Activated CD8-positive, alpha-beta memory T cell treated with anti-CD3 and anti-CD28 coated beads for 4 hours (primary cell): ENCODE measurements at places on chromosomes 2 and 18.

DNA sequence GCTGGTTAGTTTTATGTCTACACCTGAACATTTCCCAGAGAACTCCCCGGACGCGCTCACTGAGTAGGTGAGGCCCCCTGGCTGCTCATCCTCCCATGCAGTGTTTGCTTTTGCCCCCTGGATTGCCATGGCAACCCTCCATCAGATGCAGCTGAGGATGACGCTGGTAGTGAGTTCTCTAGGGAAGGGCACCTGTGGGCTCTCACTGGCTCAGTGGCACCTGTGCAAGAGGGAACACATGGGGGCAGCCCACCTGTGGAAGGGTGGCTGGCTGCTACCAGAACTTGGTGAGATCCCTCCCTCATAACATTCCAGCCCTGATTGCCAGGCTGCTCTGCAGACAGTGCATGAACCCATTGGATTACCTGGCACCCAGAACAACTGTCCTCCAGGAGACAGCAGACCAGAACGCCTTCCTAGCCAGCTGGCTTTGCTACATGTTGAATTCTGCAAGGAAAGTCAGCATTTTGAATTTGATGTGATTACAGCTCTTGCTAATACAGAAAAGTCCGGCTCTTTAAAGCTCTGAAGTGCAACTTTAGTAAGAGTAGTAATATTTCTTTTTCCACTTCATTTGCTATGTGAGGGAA lies 21.7 kb downstream of the COA5 start:
- DNase-seq = no peak

DNA sequence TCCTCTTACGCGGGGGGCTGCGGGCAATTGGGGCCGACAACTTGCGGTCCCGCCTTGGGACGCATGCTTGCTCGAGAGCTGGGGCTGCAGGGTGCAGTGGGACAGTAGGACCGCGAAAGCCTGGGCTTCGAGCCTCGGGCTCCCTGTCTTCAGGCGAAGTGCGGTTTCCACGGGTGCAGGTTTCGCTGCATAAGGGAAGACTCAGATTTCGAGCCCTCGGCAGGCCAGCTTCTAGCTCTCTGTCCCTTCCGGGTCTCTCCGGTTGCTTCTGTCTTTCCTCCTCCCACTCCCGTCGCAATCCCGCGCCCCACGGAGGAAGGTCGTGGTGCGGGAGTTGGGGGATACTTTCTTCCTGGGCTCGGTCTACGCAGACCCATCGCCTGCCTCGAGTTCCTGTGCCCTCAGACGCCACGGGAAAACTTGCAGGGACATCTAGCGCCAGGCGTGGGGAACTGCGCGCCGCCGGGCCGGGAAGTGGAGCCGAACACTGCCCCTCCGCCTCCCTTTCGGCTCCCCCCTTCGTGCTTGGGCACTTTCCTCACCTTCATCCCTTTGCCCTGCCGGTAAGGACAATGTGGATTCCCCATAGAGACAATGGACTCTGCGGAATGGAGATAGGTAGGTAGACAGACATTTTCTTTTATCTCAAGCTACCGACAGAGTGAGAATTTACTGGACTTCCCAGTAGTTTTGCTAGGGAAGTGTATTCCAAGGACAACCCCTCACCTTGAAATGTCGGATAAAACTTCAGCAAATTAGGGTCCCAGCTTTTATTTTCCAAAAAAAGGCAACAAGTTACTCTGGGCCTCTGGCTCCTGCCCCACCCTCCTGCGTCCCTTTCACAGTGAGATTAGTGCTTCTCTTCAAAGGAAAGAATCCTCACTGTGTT lies 4.2 kb upstream of the HOXD13 start:
- no peak for DNase-seq

DNA sequence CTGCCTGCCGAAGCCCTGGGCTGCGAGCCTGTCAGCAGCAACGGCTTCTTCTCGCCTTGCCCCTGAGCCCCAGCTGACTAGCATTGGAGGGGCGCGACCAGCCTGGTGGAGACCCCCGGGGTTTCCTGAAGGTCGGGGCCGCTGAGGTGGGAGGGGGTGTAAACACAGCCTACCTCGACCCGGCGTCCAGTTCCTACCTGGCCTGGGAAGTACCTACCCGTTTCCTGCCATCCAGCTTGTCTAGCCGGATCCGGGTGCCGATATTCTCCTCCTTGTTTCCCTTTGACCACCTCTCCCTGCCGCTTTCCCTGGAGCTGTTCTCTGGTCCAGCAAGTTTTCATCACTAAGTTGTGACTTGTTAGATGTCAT lies 511 bp downstream of the MOB4 start:
- no peak for DNase-seq

DNA sequence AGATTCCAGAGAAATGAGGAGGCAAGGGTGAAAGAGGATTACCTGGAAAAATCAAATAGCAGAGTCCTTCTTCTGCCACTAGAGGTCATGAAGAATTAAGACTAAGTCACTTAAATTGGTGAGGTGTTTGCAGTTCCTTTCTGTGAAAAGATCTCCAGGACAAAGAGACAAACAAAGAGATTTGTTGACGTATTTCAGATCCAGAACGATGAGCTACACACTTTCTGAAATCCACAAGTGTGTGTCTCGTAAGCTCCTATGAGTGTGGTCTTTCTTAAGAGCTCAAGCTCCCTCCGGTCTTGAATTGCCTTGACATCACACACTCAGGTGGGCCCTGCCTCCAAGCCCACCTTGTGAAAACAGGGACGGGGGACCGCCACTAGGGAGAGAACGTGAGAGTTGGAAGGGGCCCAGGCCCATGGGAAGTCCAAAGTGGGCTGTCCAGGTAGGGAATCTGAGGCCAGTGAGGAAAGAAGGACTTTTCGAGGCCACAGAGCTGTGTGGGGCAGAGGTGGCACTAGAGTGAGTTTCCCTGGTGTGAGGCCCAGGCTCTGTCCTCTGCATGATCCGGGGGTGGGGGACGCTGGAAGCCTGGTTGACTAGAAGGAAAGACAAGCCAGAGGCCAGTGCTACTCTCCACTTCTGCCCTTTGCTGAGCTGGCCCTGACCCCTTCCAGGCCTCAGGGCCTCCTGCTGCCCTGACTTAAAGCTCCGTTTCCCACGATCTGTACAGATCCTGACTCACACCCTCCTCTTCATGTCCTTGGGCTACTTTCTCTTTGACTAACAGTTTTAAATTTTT lies 168.1 kb upstream of the NCK2 start:
- DNase-seq = no peak
